Stimulated activated CD4-positive, alpha-beta T cell treated with anti-CD3 and anti-CD28 coated beads, Interleukin-15, amount 100 ng/mL, for 1 hour (primary cell): ENCODE measurements at places on chromosomes 2 and 18.

DNA sequence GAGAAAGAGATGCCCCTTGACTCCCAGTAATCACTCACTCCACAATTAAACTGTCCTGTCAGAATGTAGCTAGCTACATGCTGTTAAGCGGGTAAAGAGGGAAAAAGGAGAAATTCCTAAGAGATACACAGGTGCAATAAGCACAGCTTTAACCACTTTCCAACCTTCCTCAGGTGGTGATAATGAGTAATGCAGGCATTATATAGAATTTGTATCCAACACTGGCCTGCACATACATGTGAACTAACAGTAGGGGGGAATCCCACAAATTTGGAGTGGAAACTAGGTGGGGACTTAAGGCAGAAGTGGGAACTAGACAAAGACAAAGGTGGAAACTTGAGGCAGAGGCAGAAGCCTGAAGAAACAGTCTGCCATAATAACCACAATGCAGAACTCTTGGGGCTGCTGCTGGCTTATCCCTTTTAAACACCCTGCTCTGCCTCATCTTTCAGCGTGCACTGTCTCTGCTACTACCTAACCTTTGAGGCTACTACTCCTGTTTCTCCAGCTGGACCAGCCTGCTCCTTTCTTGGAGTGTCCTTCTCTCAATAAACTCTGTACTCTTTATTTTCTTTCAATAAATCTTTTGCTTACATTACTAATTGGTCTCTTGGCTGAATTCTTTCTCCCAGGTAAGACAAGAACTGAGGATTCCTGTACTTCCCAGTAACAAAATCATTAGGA is 259.7 kb downstream of the PDE11A start:
- DNase-seq: no peak

DNA sequence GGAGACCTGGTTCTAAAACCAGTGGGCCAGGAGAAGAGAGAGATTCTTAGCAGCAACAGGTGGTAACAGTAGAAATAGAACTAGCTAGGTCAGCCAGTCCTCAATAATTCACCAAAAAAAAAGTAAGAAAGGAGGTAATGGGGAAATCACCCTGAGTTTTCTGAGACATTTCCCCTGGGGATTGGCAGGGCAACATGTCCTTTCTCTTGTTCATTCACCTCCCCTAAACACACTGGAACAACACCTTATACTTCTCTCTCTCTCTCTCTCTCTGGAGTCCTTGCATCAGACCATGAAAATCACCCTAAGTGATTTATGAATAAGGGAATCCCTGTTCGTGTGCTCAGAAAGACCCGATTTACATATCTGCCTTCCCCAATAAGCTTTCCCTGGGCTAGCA is 64.8 kb downstream of the COX7A2L start:
- DNase-seq: no peak

DNA sequence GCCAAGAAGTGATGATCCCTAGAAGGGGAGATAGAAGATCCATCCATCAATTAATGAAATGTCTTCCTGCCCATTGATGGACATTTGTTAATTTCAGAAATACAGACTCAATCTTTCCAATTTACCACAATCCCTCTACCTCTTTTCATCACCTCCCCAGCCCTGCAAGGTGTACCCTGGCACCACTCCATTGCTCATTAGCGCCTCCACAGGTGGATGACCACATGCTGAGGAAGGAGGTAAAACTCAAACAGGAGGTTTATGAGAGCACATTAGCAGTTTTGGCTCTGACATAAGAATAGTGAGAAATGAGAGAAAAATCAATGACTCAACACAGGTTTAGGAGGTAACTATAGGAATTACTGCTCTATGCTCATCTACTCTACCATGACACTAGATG is 208.0 kb downstream of the C1D start:
- no peak for DNase-seq

GRCh38 chr2:57185568-57185967 is 861.0 kb upstream of the VRK2 start:
- DNase-seq: no peak

DNA sequence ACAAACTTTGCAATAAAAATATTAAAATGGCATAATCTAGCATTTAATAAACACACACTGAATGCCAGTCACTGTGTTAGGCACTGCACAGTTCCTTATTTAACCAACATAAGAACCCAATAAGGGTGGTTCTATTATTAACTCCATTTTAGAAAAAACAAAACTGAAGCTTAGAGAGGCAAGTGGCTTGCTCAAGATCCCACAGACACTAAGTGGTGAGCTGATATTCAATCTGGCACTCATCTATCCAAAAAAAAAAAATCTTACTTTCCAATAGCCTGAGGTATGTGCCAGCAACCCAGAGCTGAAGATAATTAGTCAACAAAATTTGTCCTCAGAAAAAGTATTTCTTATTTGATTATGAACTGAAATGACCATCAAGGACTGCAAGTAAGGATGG is 799 bp downstream of the CYTIP start:
- DNase-seq: no peak

DNA sequence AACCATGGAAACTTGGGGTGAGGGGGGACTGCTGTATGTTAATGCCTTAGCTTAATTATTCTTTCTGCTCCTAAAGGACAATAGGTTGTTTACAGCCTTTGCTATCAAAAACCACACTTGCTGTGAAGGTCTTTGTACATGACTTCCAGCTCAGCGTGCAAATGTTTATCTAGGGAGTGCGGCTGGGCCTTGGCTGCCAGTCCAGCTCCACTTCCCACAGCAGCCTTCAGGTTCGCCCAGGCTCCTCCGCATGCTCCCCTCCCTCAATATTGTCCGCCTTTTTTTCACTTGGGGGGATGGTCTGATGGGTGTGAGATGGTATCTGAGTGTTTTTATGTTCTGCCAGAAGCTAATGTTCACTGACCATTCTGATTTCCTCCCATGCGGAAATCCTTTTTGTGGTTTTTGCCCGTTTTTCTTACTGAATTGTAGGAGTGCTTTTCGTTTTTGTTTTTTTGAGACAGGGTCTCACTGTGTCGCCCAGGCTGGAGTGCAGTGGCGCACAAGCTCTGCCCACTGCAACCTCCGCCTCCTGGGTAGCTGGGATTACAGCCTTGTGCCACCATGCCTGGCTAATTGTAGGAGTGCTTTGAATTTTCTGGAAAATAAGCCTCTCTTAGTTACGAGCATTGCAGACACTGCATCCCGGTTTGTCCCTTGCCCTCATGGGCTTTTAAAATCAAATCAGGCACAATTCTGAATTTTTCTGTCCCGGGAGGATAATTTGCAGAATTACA is 28.8 kb downstream of the SH3BP4 start:
- DNase-seq: no peak

DNA sequence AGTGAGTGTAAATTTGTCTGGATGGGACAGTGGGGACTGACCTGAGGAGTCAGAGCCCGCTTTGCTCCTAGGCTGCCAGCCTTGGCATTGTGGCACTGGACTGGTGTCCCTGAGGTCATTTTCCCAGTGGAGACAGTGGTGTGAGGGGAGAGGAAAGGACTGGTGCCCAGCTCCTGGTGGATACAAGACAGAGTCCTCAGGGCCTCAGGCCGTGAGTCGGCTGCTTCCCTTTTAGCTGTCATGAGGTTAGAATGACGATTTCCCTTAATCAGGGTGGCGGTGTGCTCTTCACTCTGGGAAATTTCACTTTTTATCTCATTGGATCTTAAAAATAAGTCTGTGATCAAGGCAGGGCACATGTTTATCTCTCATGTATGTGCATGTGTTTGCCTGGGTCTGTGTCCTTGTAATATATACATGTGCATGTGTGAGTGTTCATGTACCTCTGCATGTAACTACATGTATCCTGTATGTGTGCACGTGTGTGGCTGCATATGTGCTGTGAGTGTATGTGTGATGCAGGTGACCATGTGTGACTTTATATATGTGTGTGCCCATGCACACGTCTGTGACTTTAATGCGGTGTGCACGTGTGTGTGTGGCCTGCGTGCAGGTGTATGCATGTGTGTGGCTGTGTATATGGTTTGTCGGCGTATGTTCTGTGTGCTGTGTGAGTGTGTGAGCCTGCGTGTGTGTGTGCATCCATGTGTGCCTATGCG is 55.7 kb downstream of the GLI2 start:
- no peak for DNase-seq

DNA sequence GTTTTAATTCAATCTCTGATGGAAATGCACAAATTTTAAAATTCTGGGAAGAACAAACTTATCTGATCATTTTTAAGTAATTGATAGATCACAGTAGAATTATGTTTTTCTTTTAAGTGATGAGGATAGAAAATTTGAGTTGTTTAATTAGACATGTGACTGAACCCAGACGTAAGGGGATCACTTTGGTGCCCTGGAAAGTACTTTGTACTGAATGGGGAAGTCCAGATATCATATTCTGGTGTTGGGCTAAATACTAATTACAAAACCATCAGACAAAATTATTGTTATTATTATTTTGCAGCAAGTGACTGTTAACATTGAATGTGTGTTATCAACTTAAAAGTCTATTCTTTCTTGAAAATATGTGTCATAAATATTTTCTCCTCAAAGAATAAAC is 994.6 kb downstream of the TSN start:
- no peak for DNase-seq

GRCh38 chr2:221572821-221573429 is 821 bp upstream of the EPHA4 start:
- no peak for DNase-seq

GRCh38 chr2:232689152-232689910 is 7.8 kb upstream of the GIGYF2 start:
- no peak for DNase-seq

- DNase-seq: no peak
These were observed 17.8 kb upstream of the DUSP19 start for GRCh38 chr2:183060571-183061231.

DNA sequence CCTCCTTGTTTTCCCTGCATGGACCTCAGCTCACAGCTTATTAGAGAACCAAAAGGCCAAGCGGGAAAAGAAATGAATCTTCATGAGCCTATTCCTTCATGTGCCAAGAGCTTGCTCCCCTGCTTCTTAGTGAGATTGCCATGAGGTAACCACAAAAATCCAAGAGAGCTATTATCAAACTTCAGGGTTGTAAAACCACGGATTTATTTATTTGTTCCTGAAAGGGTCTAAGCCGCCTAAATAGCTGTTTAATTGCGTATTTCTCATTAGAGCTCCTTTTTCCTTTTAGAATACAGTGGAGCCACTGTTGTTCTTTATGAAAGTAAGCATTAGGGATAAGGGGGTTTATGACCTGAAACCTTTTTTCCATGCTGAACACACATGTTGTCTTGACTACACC is 58.0 kb downstream of the SRD5A2 start:
- DNase-seq: no peak

DNA sequence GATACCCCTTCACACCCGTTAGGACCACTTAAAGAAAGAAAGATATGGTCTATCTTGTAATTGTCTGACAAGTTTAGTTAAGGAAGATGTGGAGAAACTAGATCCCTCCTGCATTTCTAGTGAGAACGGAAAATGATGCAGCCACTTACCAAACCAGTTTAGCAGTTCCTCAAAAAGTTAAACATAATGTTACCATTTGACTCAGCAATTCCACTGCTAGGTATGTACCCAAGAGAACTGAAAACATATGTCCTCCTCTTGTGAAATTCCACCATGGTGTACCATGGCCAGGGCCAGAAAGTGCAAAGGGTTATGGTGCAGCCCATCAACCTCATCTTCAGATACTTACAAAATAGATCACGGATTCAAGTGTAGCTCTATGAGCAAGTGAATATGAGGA is 79.0 kb upstream of the ID2 start:
- DNase-seq: no peak

DNA sequence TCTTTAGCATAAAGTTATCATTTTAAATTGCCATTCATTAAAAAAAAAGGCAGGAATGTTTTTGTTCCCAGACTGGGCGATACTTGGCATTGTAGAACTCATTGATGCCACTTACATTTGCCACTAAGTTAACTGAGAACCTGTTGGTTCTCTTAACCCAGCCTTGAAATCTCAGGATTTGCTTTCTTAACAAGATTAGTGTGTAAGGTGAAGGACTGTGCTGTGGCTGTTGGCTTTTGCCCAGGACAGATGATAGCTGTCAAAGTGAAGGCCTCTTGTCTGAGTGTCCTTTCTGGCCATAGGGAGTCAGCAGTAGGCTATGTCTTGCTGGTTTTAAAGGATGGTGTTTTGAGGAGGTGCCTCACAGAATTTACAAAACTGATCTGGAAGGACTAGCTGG is 2.6 kb downstream of the DPYSL5 start:
- no peak for DNase-seq

DNA sequence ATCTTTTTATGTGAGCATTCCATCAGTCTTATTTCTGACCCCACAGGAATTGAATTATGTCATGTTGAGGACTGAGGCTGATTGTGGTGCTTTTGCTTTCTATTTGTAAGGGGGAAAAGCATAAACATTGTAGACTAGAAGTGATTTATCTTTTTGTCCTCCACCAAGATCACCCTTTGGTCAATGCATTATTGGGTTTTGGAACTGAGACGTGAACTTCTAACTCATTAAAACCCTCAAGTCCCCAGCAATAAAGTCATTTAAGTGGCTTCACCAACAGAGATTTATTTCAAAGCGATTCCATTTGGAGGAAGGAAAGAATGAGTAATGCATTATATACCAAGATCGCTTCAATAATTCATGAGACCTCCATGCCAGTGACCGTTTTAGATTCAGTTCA is 75.5 kb upstream of the TXNDC2 start:
- no peak for DNase-seq

DNA sequence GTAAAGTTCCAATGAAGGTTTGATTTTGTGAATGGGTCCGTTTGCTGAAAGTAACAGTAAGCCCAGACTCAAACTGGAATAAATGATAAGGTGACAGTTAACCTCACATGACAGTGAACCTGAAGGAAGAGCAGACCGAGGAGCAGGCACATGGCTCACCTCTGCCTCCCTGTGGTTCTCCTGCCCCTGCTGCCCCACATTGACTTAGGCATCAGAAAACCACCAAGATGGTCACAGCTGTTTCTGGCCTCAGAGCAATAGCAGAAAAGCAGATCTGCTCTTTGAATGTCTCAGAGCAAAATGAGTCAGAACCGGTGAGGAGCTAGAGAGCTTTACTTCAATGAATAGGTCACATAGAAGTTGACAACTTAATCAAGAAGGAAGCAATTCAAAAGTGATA is 487.6 kb downstream of the METTL4 start:
- no peak for DNase-seq

DNA sequence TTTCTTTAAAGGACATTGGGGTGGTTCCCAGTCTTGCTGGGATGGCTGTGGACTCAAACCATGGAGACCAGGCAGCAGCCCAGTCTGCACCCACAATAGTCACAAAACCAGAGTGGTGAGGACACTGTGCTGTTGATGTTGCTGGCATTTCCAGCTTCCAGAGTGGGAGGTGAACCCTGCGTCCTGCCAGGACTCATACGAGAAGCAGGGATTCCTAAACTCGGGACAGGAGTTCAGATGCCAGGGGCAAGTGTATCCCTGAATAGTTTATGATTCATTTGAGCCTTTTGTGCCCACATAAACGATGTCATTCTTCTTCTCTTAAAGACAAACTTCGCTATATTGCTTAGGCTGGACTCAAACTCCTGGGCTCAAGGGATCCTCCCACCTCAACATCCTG is 62.8 kb downstream of the TCF7L1 start:
- DNase-seq: no peak

DNA sequence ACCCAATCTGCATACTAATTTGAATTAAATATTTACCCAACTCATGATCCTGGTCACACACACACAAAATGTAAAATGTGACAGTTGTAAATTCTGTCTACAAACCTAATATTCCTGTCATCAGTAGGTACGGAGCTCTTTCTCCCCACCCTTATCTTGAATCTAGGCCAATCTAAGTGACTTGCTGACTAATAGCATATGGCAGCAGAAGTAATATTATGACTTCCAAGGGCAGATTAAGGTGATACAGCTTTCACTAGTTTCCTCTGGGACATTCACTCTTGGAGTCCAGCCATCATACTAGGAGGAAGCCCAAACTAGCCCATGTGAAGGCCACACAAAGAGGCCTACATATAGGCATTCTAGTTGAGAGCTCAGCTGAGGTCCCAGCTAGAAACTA is 89.4 kb downstream of the TMEM131 start:
- no peak for DNase-seq
